ENCODE measurements at places on chromosomes 1 and 21.

- DNase-seq = no peak
Measured at GRCh38 chr1:101253976-101254674, 17.3 kb downstream of the S1PR1 start.

GRCh38 chr1:153662269-153662668, 3.8 kb downstream of the SNAPIN start:
- no peak for DNase-seq

GRCh38 chr1:90176530-90176929, 181.6 kb downstream of the ZNF326 start:
- no peak for DNase-seq

DNA sequence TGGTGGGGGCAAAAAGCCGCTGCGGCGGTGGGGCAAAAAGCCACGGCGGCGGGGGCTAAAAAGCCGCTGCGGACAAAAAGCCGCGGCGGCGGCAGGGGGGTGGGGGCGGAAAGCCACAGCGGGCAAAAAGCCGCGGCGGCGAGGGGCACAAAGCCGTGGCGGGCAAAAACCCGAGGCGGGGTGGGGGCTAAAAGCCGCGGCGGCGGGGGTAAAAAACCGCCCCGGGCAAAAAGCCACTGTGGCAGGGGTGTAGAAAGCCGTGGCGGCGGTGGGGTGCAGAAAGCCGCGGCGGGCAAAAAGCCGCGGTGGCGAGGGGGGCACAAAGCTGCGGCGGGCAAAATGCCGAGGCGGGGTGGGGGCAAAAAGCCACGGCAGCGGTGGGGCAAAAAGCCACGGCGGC, 3901.8 kb downstream of the SRGAP2C start:
- no peak for DNase-seq

DNA sequence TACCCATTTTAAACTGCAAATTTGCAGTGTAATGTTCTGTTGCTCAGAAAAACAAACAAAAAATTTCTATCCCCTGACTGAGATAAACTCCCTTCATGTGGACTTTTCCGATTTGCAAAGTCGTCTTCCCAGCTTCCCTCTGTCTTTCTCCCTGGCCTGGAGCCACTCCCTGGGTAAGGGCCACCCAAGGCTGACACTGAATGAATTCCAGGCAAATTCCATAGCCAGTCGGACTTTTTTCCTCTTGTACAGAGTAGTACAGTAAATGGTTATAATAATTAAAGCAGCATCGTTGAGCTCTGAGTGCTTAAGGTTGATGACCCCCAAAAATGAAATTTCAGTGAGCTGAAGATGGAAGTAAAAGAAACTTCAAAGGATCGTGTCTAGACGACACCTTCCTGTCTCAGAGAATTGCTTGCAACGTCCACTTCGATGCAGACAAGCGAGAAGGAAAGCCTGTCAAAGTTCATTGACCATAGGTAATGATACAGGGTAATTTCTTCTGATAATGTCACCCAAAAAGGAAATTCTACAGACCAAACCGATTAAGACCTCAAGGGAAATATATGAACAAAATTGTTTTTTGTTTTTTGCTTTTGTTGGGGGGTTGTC, 33.6 kb upstream of the LHX8 start:
- DNase-seq = no peak

DNA sequence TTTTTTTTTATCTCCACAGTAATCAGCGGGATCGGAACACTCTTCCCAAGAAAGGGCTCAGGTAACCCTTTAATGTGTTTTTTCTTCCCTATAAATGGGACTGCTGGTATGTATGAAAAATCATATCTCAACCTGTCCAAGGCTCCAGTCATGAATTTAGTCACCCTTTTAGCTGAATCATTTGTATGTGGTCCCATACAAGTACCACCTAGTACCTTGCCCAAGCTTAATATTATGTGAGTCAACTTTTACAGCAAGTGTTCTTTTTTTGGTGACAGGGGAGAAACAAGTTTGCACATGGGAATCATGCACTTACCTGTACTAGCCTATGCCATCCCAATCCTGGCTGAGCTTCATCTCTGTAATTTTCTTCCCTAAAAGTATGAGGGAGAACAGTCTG, 43.7 kb upstream of the IPO9 start:
- DNase-seq = no peak

GRCh38 chr1:2474933-2475371, 1.1 kb upstream of the PLCH2 start:
- no peak for DNase-seq

DNA sequence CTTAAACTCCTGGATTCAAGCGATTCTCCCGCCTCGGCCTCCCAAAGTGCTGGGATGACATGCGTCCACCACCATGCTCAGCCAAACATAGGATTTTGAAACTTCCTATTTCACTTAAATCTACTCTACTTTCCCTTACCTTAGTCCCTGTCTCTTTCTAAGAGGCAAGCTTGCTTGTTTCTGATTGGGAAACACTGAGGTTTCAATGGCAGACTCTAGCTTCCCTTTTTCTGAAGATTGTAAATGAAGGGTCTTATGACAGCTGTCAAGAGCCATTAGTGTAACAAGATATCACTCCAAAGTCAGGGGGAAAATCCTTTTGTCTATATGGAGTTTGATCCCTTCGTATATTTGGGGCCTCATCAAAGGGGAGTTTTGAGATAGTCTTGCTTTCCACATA, 23.5 kb upstream of the LMO4 start:
- DNase-seq = no peak

Data from DMS79 treated with DMSO at 0.1 percent for 48 hours (cell line).